ENCODE measurements at places on chromosomes 6 and 20. TPM values are rescaled to one million over a fixed set of nuclear protein-coding genes. Genes with fewer than 3 reads are reported as not detected.

POFUT1 gene
- 25.7 TPM for total RNA-seq

JAG1 gene
- 16.6 TPM for total RNA-seq

POM121L2 gene
- total RNA-seq, result not detected

DNA sequence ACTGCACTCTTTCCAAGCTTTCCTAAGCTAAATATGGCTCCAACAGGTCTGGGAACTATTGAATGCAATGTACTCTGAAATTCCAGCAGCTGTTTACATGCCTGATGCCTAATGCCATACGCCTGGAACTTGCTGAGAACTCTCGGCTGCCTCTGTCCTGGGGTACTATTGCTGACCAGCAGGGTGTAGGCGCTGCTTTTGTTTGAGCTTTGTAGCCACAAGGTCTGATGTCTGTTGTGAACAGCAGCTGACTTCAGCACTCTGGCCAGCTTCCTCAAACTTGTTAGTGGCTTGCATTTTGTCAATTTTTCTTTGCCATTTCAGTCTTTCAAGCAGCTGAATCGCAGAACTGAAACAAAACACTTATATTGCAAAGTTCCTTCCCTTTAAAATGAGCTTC is 26.7 kb downstream of the SAYSD1 start:
- DNase-seq, result no peak
- no peaks in the 10 kb centered on the region for H3K27me3 ChIP-seq
- no peaks in the 10 kb centered on the region for H3K4me1 ChIP-seq
- no peak overlapping the region for H3K4me3 ChIP-seq

DNA sequence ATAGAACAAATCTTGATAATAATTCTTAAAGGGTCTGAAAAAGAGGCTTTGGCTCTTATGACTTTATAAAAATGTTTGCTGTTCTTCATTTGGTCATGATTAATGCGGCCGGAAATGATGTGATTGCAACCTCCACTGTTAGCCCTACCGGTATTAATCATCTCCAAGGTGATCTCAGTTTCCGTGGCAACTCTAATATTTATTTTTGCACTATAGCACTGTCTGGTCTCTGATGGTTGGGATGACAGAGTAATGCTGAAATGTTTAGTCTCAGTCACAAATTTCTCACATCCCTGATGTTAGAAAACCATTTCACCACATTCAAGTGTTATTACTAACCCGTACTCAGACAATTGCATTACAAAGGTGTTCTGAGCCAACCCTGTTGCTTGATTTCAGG is 87.4 kb downstream of the TMEM200A start:
- no peaks in the 10 kb centered on the region for H3K27me3 ChIP-seq
- DNase-seq, result no peak
- no peak overlapping the region for H3K4me3 ChIP-seq
- no peaks in the 10 kb centered on the region for H3K36me3 ChIP-seq

DNA sequence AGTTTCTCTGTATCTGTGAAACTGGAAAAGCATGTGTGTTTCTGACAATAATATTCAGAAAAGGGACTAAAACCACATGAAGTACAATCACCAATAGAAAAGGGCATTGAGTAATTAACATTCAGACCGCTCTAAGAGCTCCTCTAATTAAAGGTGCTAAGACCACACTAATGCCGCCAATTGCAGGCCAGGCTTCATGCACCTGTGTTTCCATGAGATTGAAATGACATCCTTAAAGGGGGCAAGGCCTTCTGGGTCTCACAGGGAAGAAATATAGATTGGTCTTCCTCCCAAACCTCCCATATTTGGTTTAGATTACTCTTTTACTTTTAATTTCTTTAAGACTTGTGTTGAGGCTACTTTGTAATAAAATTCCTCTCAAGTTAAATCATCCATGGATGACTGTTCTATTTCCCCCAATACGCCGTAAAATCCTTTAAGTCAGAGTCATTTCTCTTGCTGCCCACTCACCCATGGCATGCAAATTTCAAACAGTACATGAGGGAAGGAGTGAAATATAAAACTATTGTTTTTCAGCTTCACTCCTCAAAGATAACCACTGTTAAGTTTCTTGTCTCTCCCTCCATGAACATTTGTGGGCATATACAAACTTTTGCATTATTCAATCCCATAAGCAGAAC is 110.6 kb downstream of the UBE3D start:
- no peak for DNase-seq
- no peaks in the 10 kb centered on the region for H3K36me3 ChIP-seq
- H3K4me3 ChIP-seq, result no peak overlapping the region
- no peaks in the 10 kb centered on the region for H3K27me3 ChIP-seq
